ENCODE measurements at places on chromosomes 2 and 18.

DNA sequence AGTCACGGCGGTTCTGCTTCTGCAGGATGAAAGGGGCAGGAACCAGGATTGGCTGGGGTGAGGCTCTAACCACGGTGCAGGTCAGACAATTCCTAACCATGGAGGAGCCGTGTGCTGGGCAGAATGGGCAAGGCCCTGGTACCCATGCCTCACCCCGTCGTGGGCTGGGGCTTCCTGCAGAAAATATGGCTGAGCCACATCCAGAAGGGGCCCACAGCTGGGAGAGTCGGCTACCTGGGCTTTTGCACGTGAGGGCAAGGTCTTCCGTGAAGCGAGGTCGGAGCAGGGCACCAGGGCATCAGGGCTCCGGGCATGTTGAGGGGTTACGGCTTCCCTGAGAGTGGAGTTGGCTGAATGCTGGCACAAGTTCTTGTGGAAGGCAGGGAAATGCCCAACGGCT is 147.8 kb downstream of the ARHGAP28 start:
- DNase-seq: no peak

DNA sequence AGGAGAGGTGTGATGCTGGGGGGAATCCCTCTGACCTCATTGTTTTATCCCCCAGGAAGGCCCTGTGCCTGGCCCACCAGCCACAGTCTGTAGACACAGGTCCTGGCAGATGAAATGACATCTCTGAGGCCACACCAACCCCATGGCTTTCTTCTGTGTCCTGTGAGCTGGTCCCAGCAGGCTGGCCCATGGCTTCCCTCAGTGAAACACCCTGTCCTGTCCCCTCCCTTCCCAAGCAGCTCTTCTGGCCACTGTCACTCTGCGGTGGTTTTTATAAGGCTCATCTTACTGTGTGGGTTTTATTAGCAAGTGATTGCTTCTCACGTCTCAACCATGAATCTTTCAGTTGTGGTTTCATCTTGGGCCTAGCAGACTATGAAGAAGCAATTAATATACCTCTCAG is 102.8 kb upstream of the STPG4 start:
- no peak for DNase-seq

DNA sequence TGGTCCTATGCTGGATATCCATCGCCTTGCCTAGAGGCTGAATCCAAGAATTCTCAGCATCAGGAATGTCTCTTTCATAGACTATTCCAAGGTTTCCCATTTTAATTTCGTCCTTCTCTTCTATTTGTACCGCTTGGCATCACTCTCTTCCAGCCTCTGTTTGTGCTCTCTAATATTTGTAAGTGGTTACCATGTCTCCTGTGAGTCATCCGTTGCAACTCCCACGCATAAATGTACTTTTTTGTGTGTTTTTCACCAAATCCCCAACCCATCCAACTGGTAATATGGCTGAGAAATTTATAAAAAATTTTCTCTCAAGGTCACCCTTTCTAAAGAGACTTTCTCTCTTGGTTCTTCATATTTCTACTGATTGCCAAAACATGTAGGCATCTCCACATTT is 21.8 kb downstream of the COLEC12 start:
- no peak for DNase-seq

DNA sequence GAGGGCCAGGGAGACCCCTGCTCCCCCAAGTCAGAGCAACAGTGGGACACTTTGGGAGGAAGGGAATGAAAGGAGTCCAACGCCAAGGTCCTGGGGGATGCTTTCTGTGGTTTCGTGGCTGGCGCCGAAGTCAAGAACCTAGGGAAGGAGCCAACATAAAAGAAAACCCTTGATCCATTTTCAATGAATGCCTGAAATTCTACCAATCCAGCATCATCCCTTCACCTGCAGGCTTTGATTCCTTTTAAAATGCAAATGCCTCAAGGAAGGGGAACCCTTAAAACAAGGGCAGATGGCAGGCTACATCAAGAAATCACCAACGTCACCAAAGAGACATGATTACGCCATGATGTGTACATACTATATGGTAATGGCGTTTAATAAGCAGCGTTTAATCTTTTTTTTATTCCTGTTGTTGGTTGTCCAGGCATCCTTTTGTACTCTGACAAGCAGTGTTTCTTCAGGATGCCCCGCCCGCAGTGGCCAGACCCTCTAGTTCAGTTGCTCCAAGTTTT is 123.3 kb upstream of the SLC1A4 start:
- DNase-seq: no peak

GRCh38 chr2:26616706-26617587 is 24.2 kb downstream of the CIB4 start:
- DNase-seq: no peak

DNA sequence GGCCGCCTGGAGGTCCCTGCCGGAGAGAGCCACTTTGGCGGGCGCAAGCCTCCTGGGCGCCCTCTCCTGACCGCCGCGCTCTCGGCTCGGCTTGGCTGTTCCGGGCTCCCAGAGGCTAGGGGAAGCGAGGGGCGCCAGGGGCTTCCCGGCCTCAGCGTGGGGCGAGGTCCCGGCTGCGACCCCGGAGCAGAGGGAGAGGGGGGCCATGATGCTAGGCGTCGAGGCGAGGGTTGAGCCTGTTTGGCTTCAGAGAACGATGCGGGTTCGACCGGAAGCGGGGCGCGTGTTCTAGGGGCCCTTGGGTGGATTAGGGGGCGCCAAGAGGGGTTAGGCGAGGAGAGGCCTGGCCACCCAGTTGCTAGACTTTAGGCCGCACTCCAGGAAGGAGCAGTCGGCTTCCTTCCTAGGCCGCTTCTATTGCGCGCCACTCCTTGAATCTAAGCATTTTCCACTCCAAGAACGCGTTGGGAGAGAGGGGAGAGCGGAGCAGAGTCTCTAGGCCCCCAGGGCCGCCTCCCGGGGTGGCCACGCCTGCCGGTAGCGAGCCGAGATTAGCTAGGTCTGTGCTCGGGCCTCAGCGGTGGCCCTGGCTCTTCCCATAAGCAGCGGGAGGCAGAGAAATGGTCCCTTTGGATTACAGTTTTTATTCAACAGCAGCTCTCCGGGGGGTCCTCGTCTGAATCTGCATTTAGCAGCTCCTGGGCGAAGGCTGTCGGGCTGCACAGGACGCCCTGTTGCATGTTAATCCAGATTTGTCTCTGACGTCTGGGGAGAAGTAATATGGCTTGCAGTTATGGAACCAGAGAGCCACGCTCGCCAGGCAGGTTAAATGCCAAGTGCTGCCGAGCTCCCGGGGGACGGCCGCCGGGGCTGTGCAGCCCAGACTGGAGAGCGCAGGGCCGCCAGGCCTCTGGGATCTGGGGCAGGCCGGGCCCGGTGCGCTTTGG is 11.3 kb downstream of the MEIS1 start:
- no peak for DNase-seq

DNA sequence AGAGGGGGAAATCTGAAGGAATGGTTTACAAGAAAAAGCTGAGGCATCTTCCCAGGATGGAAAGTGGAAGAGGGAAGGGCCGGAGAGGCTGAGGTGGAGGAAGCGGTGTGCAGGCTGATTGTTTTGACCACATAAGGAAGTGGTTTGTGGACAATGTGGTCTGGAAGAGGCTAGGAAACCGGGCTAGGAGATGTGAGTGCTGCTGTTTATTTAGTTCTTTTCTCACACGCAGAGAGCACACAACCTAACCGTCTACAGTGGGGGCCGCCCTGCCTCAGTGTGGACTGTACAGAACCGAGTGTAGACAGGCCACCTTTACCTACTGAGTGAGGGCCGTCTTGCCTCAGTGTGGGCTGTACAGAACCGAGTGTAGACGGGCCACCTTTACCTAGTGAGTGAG is 251.7 kb upstream of the PXDN start:
- DNase-seq: no peak

GRCh38 chr18:924987-925386 is 20.3 kb downstream of the ADCYAP1 start:
- DNase-seq: no peak

GRCh38 chr2:196510246-196510645 is 129.3 kb upstream of the CCDC150 start:
- no peak for DNase-seq

DNA sequence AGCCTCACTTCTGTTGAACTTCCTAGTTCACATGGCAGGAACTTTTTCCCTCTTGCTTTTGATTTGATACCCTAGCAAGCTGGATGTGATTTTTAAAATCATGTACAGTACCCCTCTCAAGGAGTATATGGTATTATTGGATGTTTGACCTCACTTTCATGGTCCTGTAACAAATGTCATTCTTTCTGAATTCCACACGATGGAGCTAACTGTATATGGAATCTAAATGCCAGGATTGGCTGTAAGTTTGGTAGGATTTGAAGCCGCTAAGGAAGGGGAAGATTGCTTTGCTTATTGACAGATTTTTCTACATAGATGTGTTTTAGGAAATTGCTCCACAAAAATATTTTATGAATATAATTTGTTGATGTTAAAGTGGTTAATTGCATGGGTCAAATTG is 18.3 kb downstream of the MAIP1 start:
- no peak for DNase-seq

DNA sequence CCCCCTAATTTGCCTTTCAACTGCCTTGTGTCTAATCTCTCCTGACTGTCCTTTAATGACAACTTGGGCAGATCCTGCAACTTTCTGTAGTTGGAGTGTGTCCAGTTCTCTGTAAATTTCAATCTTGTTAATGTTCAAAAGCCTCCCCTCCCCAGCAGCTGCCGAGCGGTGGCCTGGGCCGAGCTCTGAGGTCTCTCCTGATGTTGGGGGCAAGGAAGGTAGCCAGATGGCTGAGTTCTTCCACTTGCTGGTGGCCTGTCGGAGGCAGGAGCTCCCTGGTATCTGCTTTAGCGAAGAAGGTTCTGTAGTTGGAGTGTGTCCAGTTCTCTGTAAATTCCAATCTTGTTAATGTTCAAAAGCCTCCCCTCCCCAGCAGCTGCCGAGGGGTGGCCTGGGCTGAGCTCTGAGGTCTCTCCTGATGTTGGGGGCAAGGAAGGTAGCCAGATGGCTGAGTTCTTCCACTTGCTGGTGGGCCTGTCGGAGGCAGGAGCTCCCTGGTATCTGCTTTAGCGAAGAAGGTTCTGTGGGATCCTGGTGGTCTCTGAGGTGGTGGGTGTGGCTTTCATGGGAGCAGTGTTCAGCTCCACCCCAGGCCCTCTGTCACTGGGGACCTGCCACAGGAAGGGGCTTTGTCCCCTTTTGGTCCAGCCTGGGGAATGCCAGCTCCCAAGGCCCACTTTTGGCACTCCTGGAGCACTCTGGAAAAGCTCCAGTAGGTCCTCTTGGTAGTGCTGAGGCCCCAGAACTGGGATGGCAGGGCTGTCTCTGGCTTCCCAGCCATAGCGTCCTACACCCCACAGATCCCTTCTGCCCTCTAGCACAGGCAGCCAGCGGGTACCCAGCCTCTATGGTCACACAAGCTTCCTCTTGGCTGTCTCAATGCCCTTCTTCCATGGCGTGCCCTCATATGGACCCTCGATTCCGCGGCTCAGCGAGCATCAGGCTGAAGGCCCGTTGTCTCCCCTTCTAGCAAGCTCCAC is 211.9 kb downstream of the ALPK2 start:
- DNase-seq: no peak

DNA sequence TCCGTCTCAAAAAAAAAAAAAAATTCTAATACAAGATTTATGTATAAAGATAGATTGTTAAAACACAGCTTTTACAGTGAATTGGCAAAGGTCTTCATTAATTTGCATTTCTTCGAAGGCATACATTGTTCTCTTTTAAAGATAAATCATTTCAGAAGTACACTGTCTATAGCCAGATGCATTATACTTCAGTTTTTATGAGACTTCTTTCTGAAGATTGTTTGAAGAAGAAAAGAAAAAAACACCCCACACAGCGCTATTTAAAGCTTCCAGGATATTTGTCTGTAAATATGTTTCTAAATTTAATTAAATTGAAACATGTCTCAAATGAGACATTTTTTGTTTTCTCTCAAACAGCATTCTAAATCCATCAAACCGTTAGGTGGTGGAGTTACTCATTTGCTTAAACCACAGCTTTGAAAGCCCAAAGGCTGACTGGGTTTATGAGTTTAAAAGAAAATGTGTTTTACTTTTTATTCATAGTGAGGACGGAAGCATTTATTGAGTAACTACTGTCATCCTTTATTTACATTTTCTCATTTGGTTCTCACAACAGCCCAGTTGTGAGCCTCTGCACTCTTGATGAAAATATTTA is 42.4 kb upstream of the C1GALT1C1L start:
- no peak for DNase-seq

GRCh38 chr2:46297546-46298271 is 502 bp downstream of the EPAS1 start:
- DNase-seq: no peak

- DNase-seq: no peak
These were observed 35.4 kb downstream of the KCNK3 start for GRCh38 chr2:26727641-26728561.
